ENCODE measurements at places on chromosomes 4 and X. TPM values are rescaled to one million over a fixed set of nuclear protein-coding genes. Genes with fewer than 3 reads are reported as not detected.

Gene MMGT1
- 15.7 TPM for polyA plus RNA-seq

Gene BMPR1B
- polyA plus RNA-seq, result not detected

GRCh38 chr4:2812612-2813354, 19.9 kb downstream of the SH3BP2 start:
- DNase-seq, result no peak
- H3K36me3 ChIP-seq, result no peaks in the 10 kb centered on the region
- peak overlapping the region; percentile 97 for H3K4me3 ChIP-seq
- H3K4me1 ChIP-seq, result peaks cover 49% of the 10 kb centered on the region

DNA sequence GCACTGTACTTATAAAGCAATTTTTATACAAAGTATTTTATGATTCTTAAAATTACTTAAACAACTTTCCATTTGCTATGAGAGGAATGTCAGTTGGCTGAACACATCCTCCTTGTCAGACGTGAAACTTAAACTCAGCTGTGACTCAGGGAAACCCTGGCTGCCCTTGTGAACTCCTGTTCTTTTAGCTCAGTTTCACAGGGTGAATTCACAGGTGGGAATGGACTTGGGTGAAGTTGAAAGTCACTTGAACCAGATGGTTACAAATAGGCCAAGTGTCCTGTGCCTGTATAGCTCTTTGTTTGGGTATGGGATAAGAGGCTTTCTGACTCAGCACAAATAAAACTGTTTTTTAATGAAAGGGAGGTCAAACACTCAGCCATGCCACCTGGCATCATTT, 67.4 kb upstream of the FAM47B start:
- no peak for DNase-seq
- H3K4me3 ChIP-seq, result no peak overlapping the region
- H3K27ac ChIP-seq, result no peak overlapping the region
- no peaks in the 10 kb centered on the region for H3K4me1 ChIP-seq
- no peaks in the 10 kb centered on the region for H3K27me3 ChIP-seq

GRCh38 chrX:131917588-131917987, 105.5 kb upstream of the STK26 start:
- no peaks in the 10 kb centered on the region for H3K27me3 ChIP-seq
- no peak overlapping the region for H3K4me3 ChIP-seq
- H3K36me3 ChIP-seq, result no peaks in the 10 kb centered on the region
- H3K4me1 ChIP-seq, result no peaks in the 10 kb centered on the region
